Memory B cell (primary cell): ENCODE measurements at places on chromosomes 3 and 15.

DNA sequence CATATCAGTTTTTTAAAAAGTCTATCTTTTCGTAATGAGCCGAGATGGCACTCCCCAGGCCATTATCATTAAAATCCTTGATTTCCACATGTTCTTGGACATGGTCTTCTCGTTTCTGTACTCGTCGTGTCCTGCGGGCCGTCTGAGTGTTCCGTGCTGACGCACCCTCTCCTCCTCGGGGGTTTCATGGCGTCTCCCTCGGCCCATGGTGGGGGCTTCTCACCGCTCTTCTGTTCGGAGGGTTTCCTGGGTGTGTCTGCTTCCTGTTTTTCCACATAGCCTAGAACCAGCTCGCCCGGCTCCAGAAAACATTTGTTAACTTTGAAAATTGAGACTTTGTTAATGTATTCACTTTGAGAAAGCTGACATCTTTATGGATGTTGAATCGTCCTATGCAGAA, 92.7 kb downstream of the VGLL4 start:
- no peak for DNase-seq

DNA sequence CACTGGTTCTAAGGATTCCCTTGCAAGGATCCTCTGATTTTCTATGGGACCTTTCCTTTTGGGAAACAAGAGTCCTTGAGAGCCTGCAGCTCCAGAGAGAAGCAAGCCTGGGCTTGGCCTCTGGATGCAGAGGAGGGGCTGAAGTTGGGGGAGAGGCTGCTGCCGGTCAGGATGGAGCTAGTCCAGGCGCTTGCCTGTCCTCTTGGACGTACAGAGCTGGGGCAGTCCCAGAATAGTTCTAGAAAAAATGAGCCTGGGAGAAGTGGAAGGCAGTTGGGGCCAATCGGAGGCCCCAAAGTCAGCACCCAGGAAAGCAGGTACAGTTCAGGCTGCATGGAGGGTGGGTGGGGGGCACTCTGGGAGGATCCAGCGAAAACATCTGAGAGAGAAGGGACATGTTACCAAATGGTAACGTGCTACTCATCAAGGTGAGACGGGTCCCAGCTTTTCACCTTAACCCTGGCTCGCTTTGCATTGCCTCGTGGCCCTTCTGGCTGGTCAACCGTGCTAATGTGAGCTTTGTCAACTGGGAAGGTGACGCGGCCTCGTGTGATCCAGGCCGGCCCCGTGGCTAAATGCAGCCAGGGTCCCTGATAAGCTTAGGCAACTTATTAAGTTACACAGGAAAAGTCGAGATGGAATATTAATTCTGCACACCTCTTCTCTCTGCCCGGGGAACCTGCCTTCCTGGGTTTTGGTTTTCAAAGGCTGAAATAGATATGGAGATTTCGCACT, 38.7 kb upstream of the MAGEF1 start:
- DNase-seq: no peak

DNA sequence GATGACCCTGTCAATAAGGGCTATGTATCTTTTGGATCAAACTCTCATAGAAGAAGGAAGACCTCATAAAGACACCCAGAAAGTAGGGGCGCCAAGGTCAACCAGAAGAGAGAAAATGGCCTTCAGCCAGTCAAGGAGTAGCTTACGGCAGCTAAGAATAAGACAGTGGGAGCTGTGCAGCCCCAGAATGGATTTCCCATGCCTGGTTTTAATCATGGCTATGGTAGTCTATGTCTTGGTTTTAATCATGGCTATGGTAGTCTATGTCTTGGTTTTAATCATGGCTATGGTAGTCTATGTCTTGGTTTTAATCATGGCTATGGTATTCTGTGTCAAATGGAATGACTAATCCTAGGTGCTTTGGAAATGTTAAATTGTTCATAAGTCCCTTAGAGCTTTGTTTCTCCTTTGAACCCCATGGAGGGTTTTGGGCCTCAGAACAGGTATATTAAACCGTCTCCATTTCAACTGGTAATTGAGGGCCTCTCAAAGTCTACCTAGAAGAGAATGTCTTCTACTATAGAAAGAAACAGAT, 742.0 kb upstream of the CFAP20DC start:
- DNase-seq: no peak

GRCh38 chr15:31456354-31457060, 129.9 kb downstream of the KLF13 start:
- no peak for DNase-seq

- DNase-seq: no peak
Measured at GRCh38 chr3:141853629-141854168, 22.7 kb upstream of the ATP1B3 start.
